ENCODE measurements at places on chromosomes 11 and 22.
A peak's percentile ranks its signal among the peaks of the same experiment; 100 is the strongest.

GRCh38 chr11:70000228-70000627 is 77.9 kb upstream of the ANO1 start:
- no peak for DNase-seq

DNA sequence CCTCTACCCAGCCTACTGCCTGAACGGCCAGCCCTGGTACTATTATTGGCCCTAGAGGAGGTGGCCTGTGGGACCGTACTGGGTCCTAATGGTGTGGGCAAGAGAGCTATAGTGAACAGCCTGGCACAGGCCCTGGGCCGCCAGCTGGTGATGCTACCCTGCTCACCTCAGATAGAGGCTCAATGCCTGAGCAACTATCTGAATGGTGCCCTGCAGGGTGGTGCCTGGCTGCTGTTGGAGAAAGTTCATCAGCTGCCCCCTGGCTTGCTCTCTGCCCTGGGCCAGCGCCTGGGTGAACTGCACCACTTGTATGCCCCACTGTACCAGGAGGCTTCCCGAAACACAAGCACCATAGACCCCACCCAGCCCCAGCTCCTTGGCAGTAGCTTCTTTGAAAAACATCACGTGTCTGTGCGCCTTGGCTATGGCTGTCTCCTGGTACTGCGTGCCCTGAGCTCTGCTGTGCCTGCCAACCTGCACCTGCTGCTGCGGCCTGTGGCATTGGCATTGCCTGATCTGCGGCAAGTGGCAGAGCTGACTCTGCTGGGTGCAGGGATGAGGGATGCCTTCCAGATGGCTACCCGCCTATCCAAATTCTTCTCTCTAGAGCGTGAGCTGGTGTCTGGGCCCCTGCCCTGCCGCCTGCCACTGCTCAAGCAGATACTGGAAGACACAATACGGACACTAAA is 49.0 kb downstream of the DNHD1 start:
- DNase-seq = no peak

- peak; percentile 25 for DNase-seq
Measured at GRCh38 chr11:8192016-8192895, 23.4 kb upstream of the RIC3 start.

- DNase-seq = no peak
Measured at GRCh38 chr11:84887055-84887629, 740.0 kb downstream of the DLG2 start.

GRCh38 chr22:27135031-27135981 is 477.9 kb downstream of the MIAT start:
- DNase-seq = no peak

DNA sequence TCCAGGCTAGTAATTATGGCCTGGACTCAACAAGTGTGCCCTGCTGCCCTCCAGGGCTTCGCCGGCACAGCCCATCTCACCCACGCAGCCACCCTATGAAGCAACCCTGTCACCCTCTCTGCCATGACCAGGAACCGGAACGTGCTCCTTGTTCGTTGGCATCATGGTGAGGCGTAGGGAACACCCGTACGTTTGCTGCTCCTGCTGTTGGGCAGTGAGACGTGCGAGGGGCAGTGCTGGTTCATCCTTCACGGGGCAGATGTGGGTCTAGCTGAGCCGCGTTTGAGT is 20.7 kb downstream of the NADSYN1 start:
- DNase-seq = no peak

GRCh38 chr11:47778878-47779483 is 11.8 kb upstream of the FNBP4 start:
- DNase-seq = no peak

Measured in T-cell (primary cell).